Central memory CD4-positive, alpha-beta T cell (primary cell): ENCODE measurements at places on chromosomes 2 and 18.
A peak's percentile ranks its signal among the peaks of the same experiment; 100 is the strongest.

- no peak for DNase-seq
Measured at GRCh38 chr18:75213611-75214331, 3.2 kb downstream of the TSHZ1 start.

DNA sequence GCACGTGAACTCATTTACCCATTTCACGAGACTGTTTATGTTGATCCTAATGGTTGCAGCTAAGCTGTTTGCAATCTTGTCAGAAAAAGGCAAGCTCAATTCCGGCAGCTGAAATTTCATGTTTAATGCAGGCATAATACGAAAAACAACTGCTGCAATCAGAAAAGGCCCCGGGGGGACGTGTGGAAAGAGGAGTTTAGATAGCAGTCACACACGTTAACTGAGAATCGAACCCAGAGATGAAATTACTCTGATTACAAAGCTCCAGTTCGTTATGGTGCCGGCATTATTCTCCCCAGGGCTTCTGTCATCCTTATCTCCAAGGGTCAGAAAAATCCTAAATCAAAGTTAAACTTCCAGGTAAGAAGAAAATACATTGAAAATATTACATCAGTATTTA is 79.9 kb upstream of the MYT1L start:
- no peak for DNase-seq

GRCh38 chr18:61606068-61606660 is 272.9 kb downstream of the CDH20 start:
- DNase-seq = no peak

DNA sequence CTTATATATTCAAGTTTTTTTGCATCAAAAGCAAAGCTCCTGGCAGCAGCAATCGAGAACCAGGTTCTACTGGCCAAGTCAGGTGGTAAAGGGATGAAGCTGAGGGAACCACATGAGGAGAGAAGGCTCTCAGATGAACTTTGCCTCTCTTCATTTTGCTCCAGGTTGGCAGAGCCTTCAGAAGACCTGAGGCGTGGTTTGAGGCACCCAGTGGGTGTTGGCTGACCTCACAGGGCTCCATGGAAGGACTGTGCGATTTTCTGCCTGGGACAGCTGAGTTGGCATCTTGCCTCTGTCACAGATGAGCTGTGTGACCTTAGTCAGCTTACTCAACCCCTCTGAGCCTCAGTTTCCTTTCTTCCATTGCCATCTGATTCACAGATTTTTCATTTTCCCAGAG is 89.0 kb downstream of the INSIG2 start:
- no peak for DNase-seq

DNA sequence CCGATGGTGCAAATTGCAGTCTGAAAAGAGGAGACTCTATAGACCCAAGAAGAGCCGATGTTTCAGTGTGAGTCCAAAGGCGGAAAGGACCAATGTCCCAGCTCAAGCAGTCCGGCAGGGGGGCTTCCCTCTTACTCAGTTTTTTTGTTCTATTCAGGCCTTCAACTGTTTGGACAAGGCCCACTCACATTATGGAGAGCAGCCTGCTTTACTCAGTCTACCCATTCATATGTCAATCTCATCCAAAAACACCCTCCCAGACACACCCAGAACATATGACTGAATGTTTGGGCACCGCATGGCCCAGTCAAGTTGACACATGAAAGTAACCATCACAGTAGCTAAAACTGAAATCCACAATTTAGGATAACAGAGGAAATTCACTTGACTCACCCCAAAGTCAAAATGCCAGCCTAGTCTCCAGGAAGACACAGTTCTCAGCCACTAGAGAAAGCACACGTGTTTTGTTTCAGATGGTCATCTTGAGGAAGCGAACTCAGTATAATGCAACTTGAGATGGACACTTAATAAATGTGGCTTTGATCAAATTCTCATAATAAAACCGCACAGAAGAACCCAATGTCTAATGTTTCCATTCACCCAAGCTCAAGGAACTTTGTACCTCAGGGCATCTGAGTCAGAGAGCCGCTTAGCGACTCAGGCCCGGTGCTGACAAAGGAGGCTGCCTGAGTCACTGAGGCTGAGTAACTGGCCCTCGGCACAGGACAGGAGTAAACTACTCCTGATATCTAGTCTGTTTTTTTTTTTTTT is 2.4 kb downstream of the FHL2 start:
- DNase-seq = no peak

GRCh38 chr2:239202836-239203235 is 198.0 kb downstream of the HDAC4 start:
- no peak for DNase-seq

DNA sequence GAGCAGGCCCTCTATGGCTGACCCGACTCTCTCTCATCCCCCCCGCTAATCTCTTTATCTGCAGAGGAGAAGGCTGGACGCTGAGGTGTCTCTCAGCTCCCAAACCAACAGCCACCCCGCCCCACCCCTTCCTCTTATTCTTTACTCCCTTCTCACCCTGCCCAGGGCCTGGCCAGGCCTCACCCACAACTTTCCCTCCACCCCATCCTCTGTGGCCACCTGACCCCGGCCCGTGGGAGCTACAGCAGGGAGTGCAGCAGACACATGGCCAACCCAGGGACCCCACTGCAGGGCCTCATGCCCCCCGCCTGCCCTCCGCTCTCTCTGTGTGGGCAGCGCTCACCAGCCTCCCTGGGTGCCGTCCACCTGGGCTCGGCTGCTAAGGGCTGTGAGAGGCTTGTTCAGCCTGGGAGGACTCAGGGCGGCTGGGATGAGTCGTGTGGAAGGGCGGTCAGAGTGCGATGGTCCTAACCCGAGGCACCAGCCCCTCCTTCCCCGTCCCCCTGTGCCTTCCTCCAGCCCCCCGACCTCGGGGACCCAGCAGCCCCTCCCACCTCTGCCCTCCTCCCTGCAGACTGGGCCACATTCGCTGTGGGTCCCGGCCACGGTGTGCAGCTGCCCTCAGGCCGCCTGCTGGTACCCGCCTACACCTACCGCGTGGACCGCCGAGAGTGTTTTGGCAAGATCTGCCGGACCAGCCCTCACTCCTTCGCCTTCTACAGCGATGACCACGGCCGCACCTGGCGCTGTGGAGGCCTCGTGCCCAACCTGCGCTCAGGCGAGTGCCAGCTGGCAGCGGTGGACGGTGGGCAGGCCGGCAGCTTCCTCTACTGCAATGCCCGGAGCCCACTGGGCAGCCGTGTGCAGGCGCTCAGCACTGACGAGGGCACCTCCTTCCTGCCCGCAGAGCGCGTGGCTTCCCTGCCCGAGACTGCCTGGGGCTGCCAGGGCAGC is 6.8 kb downstream of the NEU4 start:
- no peak for DNase-seq

DNA sequence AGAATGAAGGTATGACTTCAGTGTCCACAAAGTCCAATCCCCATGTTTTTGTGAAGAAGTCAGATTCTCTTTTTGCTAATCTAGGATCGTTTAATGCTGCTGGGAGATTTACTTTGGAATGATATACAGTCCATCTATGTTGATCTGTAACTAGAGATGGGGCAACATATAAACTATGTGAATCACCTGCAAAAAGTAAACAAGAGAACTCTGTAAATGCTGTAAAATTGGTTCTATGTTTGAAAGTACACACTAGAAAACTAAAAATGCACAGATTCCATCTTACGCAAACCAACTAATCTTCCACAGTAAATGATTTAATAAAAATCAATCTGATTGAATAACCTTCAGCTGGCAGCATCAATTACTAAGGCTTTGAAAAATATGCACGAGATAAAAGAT is 37.5 kb downstream of the VPS54 start:
- DNase-seq = no peak

- no peak for DNase-seq
Measured at GRCh38 chr2:223918671-223919134, 26.4 kb downstream of the WDFY1 start.

- DNase-seq = no peak
Measured at GRCh38 chr2:98924038-98924830, 11.8 kb downstream of the CRACDL start.

DNA sequence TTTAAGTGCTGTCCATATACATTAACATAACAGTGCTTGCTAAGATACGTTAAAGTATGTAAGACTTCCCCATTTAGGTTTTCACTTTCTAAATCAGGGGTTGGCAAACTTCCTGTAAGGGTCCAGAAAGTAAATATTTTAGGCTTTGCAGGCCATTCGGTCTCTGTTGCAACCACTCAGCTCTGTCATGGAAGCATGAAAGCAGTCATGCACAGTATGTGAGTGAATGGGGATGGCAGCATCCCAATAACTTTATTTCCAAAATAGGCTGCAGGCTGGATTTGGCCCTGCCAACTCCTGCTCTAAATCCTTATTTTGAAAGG is 128.7 kb downstream of the PLA2R1 start:
- DNase-seq = no peak

GRCh38 chr2:12678186-12678585 is 38.5 kb upstream of the TRIB2 start:
- DNase-seq = no peak

DNA sequence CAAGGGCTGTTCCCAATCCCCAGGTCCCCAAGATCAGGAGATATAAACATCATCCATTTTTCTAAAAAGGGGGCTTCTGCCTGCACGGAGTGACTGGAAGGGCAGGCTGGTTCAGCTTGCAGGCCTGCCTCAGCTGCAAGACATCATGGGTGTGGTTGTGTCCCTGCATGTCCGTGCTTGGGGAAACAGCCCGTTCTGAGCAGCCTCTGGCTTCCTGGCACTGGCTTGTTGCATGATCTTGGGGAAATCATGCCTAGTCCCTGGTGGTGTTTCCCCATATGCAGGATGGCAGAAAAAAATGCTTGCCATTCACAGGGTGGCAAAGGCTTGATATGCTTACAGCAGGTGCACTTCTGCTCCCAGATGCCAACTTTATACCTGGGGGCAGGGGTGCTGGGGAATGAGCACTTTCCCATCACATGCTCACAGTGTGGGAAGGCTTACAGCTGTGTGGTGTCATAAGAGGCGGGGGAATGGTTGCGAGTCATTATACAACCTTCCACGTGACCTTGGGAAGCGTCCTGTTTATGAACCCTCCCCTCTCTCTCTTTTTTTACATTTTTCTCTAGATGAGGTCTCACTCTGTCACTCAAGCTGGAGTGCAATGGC is 7.2 kb downstream of the PCARE start:
- DNase-seq = no peak

GRCh38 chr18:37922162-37922561 is 356.6 kb upstream of the CELF4 start:
- DNase-seq = no peak

DNA sequence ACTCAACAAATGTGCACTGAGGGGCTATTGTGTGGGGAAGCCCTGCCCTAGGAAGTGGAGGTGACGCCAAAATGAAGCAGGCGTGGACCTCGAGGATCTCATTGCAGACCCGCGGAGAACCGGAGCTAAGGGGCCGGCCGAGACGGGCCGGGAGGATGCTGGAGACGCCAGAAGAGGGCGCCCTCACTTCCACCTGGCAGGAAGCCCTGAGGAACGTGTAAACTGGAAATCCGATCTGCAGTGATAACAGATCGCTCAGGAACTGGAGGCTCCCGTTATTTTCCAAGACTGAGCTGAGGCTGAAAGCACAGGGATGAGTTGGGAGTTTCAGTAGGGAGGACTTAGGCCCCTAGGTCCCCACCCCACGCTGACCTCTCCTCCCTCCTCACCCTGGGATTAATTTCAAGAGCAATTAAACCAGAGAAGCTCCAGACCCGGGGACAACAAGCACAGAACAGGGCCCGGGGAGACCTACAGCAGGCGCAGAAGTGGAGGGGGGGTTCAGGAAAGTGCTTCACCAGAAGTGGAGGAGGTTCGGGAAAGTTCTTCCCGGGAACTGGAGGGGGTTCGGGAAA is 7.7 kb upstream of the COL6A3 start:
- DNase-seq = peak; percentile 63

DNA sequence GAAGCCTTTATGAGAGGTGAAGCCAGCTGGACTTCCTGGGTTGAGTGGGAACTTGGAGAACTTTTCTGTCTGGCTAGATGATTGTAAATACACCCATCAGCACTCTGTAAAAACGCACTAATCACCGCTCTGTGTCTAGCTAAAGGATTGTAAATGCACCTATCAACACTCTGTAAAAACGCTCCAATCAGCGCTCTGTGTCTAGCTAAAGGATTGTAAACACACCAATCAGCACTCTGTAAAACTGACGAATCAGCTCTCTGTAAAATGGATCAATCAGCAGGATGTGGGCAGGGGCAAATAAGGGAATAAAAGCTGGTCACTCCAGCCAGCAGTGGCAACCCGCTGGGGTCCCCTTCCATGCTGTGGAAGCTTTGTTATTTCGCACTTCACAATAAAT is 163.6 kb upstream of the SLC39A10 start:
- DNase-seq = no peak

GRCh38 chr18:63550068-63550467 is 7.9 kb downstream of the SERPINB12 start:
- no peak for DNase-seq

GRCh38 chr18:62264984-62265383 is 60.1 kb upstream of the TNFRSF11A start:
- DNase-seq = no peak

DNA sequence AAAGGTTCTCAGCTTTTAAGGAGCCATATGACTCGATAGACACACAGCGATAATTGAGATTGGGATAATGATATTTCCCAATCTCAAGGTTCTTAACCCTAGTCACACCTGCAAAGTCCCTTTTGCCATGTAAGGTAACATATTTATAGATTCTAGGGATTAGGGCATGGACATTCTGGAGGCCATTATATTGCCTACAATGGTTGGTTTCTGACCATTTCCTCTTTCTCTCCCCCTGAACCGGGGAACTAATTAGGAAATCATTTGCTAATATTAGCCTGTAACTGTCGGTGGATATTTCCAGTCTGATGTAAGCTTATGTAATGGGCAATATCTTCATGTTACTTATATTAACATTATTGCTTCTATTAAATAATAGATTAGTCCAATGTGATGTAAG is 40.8 kb upstream of the ARHGAP15 start:
- no peak for DNase-seq

DNA sequence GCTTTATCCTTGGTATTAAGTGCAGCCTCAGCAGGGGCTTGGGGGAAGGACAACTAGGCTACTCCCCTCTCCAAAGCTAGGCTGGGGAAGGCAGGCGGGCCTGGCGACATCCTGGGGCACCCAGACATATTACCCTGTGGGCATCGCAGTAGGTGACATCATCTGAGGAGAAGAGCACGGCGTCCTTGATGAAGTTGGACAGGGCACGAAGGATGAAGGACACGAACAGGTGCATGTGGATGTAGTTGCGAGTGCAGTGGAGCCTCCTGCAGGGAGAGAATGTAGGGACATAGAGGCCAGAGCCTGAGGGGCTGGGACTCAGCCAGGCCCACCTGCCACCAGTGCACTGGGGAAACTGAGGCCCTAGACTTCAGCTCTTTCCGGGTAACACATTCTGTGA is 32.3 kb downstream of the TMEM37 start:
- no peak for DNase-seq
